GM19239 (cell line): ENCODE measurements at places on chromosomes 1 and 21.

DNA sequence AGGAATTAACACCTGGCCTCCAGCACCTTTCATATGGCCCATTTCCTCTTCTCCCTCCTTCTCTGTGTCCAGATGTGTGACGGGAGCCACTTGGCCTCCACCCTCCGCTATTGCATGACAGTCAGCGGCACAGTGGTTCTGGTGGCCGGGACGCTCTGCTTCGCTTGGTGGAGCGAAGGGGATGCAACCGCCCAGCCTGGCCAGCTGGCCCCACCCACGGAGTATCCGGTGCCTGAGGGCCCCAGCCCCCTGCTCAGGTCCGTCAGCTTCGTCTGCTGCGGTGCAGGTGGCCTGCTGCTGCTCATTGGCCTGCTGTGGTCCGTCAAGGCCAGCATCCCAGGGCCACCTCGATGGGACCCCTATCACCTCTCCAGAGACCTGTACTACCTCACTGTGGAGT lies 5.6 kb downstream of the TMEM61 start:
- DNase-seq = no peak

DNA sequence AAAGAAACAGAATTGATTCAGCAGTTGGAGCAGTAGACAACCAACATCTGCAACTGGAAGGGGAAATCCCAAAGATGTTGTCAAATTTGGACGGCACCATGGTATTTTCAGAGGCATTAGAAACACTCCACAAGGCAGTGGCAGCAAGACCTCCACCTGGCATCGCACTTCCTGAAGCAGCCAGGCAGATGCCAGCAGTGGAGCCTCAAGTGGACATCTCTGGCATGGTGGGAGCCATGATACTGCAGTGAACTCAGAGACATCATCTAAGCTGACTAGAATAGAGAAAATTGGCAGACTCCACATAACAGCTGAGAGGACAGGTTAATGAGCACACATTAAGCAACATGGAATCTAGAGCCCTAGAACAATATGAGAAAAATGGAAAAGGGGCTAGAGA lies 33.9 kb upstream of the RGS8 start:
- no peak for DNase-seq

DNA sequence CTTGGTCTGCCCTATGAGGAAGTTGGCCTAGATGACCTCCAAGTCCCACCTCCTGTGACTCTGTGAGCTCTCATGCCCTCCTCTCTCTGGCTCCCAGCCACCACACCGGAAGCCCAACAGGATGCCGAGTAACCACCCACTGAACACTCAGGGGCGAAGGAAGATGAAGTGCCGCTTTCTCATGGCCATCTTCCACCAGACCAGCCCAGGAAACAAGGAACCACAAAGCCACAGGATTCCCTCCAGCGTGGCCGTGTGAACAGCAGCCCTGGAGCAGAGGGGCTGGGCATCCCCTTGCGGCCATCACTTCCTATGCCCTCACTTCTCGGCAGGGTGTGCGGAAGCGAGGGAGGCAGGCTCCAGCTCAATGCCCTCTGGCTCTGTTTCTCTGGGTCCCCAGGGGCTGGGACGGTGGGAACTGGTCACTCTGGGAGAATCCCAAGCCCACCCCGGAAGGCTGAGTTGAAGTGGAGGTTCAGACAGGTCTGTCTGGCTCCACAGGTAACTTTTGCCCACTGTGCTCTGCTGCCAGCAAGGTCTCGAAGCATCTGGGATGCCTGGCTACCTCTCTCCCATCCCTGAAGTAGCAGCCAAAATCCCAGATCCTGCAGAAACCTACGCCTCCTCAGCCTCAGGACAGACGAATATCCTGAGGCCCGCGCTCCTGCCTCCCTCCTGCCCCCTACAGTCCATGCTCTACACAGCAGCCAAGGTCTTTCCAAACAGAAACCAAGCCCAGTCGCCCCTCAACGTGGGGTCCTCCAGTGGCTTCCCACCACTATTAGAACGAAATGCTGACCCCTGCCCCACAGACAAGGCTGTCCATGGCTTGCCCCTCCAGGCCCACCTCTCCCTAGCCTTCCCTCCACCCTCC lies 44.2 kb upstream of the ECE1 start:
- peak; percentile 75 for DNase-seq

DNA sequence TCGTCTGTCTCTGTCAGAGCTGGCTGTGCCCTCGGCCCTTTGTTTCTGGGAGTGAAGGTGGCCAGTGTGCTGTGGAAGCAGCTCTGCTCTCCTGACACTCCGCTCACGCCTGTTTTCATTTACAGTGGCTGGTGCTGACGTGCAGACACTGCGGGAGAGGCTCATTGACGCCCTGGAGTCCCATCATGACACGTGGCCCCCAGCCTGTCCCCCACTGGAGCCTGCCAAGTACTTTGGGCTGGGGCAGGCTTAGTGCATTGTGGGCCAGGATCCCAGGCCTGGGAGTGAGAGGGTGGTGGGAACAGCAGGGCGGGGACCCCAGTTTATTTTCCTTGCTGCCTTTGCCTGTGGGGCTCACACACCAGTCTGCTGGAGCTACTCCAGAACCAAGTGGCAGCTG lies 21.1 kb downstream of the QSOX1 start:
- DNase-seq = no peak

GRCh38 chr1:211894312-211894711 lies 63.7 kb upstream of the LPGAT1 start:
- DNase-seq = no peak

- no peak for DNase-seq
These were observed 170.1 kb downstream of the DHRS3 start for GRCh38 chr1:12447849-12448312.

DNA sequence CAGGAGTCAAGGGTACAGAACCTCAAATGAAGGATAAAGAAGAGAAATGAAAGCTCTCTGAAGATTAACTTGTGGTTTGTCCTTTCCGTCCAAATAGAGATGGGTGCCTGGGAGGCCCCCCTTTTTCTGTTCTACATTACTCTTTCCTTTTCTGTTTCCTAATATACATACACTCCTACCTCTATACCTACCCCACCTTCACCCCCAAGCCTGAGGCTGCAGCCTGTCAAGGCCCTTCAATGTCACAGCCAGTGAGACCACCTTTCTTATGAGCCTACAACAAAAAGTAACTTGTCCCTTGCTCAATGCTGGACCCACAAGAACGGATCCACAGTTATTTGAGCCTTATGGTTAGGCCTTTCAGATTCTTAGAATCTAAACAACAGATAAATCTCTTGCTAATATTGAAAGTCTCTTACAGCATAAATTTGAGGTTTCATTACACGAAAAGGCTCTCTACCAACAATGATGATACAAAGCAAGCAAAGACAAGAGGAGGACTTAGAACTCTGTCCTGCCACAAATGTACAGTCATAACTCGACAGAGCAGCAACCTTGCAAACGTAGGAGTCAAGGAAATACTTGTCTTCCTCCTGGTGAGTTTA lies 4.1 kb upstream of the TRAF3IP3 start:
- no peak for DNase-seq

GRCh38 chr1:203162403-203162802 lies 13.2 kb downstream of the MYBPH start:
- DNase-seq = no peak

GRCh38 chr1:202639500-202639899 lies 70.8 kb downstream of the SYT2 start:
- no peak for DNase-seq

GRCh38 chr1:228987286-228987685 lies 252.0 kb downstream of the RHOU start:
- DNase-seq = no peak

DNA sequence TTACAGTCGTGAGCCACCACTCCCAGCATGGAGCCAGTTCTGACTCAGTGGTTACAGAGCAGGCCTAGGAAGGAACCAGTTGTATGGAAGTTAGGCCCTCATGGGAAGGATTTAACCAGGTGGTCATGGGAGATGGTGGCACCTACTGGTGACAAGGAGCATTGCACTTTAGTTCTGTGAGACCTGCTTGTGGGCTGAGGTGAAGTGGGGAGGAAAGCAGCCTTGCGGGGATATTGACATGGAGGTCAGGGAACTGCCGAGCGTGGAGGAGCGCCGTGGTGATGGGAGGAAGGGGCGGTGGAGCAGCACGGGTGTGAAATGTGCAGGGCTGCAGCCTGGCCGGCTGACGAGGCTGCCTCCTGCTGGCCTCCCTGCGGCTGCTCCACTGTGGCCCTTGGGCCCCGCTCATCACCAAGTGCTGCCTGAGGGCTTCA lies 100.4 kb downstream of the GALNT2 start:
- DNase-seq = no peak

GRCh38 chr1:35448344-35448801 lies 108.8 kb downstream of the KIAA0319L start:
- no peak for DNase-seq

DNA sequence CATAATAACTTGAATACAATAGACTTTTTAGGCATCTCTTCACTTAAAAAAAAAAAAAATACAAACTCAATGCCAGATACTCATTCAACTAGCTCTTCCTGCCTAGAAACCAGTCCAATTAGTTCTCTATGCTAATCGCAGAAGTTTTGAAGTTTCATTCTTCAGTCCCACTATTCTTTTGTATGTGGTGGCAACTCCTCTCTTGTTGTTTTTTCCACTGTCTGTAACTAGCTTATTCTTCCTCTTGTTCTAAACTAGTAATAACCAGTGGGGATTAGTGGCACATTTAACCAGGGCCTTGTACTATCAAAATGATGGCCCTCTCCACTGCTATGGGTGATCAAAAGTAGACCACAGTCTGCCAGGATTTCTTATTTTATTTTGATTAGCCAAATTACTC lies 52.5 kb downstream of the SELENOF start:
- no peak for DNase-seq

- DNase-seq = no peak
These were observed 109.8 kb upstream of the IVNS1ABP start for GRCh38 chr1:185426848-185427247.
